ENCODE measurements at places on chromosomes 16 and 17. TPM values are rescaled to one million over a fixed set of nuclear protein-coding genes. Genes with fewer than 3 reads are reported as not detected.

- no peak for DNase-seq
Observed at GRCh38 chr17:65707780-65708179, 146.3 kb upstream of the AXIN2 start.

UBTF gene
- total RNA-seq: 60.6 TPM

GRCh38 chr16:1509307-1510221, 16.4 kb downstream of the TELO2 start:
- no peak for DNase-seq

DNA sequence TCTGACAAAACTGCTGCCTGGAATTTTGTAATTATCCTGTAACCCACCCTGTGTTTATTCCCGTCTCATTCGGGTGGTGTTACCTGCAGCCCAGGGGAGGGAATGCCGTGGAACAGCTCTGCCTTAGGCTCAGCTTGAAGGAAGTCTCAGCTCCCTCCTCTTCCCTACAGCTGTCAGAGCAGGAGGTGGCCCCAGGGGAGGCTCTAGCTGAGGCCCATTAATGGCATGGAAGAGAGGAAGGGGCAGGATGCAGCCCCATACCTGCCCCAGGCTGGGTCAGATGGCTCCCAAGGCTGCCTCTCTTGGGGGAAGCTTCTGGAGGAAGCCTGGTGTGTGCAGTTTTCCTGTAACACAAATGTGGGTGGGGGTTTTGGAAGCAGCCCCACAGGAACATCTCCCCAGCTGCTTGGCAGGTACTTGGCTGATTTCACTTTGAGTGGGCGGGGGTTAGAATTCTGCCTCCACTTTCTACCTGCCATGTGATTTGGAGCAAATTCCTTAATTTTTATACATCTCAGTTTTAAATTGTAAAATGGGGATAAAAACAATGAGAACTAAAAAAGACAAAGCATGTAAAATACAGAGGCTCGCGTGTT, 103.9 kb downstream of the MGAT5B start:
- no peak for DNase-seq

GAS2L2 gene
- total RNA-seq: 0.32 TPM

GRCh38 chr17:79201536-79202227, 127.1 kb downstream of the ENGASE start:
- DNase-seq: no peak

DNA sequence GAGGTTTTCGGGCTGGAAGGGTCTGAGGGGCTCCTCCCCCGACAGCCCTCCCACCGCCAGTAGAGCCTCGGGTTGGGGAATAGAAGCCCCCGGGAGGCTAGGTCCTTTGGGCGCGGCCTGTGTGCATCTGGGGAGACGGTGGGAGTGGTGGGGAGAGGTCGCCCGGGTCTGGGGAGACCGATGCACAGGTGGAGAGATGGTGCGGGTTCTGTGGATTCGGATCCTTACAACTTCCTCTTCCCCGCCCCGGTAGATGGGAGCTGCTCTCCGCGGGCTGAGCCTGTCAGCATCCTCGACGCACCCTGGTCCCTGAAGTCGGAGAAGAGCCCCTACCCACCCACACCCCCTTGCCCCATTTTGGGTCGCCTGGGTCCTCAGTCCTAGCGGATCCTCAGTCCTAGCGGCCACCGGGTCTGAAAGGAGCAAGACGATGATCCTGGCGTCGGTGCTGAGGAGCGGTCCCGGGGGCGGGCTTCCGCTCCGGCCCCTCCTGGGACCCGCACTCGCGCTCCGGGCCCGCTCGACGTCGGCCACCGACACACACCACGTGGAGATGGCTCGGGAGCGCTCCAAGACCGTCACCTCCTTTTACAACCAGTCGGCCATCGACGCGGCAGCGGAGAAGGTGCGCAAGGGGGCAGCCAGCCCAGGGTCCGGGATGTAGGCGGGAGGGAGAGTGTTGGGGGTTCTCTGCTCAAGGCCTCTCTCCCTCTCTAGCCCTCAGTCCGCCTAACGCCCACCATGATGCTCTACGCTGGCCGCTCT, 790 bp downstream of the BCKDK start:
- DNase-seq: no peak

CCL13 gene
- 2.0 TPM for total RNA-seq

C16orf95 gene
- not detected for total RNA-seq

DNA sequence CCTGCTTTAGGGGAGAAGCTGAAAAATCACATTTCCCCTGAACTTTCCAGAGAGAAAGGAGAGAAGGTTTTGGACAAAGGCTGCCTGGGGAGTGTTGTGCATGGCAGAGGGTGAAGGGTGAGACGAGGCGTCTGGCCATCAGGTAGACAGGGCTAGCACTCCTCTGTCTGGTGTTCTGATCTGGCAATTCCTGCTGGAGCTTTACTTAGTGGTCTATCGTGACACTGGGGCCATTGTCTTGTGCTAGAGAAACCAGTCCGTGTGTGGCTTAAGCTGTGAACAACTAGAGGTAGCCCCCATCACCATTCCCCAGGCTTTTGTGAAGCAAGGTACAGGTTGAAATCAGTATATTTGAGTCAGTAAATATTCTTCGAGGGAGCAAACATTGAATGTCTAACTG, 8.5 kb downstream of the RHBDL3 start:
- no peak for DNase-seq

GRCh38 chr17:1914661-1915083, 84.9 kb downstream of the RPA1 start:
- DNase-seq: no peak

DNA sequence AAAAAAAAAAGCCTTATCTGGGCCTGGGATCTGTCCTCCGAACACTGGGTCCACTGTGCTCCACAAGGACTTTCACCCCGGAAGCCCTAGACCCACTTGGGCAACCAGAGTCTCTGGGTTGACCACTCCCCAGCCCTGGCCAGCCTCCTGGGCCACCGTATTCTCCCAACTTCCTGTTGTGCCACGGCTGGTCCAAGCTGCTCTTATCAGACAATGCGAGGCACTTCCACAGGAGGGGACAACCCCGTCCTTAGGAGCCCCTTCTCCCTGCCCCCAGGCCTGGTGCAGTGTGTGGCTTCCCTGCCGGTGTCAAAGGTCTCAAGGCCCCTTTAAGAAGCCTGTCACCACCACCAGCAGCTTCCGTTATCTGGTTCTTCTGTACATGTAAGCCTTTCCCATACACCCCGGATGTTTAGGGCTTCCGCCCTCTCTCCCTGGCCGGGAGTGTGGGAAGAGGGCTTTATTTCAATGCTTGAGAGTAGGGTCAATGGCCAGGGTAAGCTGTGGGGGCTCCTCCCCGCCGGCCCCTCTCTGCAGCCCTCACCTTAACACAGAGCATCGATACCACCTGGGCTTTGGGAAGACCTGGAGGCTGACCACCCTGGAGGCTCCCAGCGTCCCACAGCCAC, 313.0 kb downstream of the SEC14L1 start:
- DNase-seq: no peak

- DNase-seq: no peak
Observed at GRCh38 chr17:50188531-50188920, 12.9 kb downstream of the COL1A1 start.

- DNase-seq: no peak
Observed at GRCh38 chr16:66979011-66979717, 9.2 kb upstream of the CES4A start.

- no peak for DNase-seq
Observed at GRCh38 chr17:80287038-80287437, 26.4 kb downstream of the RNF213 start.

PPP1R1B gene
- total RNA-seq: 67.5 TPM

GRCh38 chr17:64662774-64663367, 764 bp upstream of the SMURF2 start:
- DNase-seq: no peak

DNA sequence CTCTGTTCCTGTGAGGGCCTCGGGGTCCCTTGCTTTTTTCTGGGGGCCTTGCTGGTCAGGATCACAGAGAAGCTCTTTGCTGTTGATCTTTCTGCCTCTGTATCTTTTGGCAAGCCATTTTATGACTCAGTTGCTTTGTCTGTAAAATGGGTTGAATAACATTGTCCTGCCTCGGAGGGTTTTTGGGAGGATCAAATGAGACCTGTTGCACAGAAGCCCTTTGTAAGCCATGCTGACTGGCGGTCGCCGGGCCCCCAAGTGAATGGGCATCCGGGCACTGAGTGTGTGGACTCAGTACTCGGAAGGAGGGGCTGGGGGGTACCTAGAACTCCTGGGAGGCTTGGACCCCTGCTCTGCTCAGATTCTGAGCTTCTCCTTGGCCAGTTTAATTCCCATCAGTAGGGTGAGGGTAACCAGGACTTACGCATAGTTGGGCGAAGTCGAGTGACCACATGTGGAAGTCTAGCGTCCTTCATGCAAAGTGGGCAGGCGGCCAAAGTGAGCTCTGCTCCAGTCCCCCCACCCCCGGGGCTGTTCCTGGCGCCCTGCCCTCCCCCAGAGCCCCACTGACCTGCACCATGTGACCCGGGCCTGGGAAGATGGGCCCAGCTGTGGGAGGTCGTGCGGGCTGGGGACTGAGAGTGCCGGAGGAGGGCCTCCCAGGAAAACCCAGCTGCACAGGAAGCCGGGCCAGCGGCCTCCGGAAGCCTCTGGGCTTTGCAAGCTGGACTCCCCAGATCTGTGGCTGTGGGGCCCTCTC, 284.0 kb downstream of the SEC14L1 start:
- peak; percentile 79 for DNase-seq

SLC6A2 gene
- total RNA-seq: 0.15 TPM

GRCh38 chr16:53082509-53082908, 27.7 kb downstream of the CHD9 start:
- DNase-seq: no peak

YPEL2 gene
- 64.8 TPM for total RNA-seq

DNA sequence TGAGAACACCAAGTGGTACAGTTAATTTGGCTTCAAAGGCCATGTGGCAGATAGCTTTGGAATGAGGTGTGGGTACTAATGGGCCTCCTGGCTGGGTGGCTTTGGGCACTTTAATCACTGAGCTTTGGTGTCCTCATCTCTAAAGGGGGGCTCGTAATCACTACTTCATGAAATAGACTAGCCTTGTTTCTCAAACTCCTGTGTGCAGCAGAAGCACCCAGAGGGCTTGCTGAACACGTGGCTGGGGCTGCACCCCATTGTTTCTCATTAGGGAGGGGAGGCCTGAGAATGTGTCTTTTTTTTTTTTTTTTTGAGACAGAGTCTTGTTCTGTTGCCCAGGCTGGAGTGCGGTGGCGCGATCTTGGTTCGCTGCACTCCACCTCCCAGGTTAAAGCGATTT, 5.8 kb downstream of the EPN2 start:
- no peak for DNase-seq

KCNH6 gene
- not detected for total RNA-seq

DNA sequence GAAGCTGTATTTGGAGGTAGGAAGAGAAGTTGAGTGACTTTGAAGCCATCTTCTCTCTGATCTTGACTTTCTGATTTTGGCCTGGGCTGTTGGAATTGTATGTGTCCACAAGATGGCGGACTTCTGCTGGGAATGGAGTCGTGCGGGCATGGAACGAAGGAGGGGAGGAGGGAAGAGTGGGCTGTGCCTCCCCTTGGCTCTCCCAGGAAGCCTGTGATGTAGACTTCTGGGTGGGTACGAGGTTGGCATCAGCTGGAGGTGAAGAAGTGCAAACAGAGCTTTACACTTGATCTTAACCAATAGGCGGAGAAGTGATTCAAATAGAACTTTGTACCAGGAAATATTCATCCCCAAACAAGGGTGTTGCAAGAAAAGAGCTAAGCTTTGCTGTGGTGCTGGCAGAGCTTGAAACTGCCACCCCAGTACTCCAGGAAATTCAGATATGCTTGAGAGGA, 7.4 kb upstream of the TMEM220 start:
- DNase-seq: peak; percentile 65

GRCh38 chr17:66416207-66416940, 114.0 kb downstream of the PRKCA start:
- no peak for DNase-seq

DNA sequence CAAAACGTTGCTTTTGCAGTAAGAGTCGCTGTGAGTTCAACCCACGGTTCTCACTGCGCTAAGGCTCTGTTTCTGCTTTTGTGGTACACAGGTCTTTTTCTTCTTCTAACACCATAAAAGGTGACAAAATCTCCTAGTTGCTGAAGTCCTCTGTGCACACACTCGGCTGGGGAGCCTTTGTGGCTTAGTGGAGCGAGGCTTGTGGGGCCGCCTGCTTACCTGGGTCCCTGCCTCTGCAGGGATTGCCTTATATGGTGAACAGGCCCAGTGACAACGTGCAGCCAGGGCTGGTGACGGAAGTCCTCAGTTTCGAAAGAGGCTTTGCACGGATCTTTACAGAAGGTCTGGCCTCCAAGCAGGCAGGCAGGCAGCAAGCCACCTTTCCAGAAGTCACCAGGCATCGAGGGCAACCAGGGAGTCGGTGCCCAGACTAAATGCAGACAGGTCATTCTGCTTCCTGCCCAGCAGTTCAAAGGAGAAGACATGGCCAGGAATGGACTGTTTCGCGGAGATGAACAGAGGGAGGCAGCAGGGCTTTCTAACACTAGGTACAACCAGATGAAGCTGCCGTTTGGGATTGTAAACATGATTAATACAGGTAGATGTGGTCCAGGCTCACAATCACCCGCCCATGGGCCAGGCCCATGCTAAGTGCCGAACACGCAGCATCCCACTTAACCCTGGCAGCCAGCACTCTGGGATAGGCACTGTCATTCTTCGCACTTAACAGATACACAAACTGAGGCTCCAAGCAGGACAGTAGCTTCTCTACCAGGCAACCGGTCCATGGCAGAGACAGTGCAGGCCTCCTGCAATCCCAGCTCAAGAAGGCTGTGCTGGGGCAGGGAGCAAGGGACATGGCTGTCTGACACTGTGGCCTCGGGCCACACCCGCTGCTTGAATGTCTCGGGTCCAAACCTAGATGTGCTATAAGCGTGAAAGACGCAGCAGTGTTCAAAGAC, 10.7 kb upstream of the MEAK7 start:
- DNase-seq: no peak

DNA sequence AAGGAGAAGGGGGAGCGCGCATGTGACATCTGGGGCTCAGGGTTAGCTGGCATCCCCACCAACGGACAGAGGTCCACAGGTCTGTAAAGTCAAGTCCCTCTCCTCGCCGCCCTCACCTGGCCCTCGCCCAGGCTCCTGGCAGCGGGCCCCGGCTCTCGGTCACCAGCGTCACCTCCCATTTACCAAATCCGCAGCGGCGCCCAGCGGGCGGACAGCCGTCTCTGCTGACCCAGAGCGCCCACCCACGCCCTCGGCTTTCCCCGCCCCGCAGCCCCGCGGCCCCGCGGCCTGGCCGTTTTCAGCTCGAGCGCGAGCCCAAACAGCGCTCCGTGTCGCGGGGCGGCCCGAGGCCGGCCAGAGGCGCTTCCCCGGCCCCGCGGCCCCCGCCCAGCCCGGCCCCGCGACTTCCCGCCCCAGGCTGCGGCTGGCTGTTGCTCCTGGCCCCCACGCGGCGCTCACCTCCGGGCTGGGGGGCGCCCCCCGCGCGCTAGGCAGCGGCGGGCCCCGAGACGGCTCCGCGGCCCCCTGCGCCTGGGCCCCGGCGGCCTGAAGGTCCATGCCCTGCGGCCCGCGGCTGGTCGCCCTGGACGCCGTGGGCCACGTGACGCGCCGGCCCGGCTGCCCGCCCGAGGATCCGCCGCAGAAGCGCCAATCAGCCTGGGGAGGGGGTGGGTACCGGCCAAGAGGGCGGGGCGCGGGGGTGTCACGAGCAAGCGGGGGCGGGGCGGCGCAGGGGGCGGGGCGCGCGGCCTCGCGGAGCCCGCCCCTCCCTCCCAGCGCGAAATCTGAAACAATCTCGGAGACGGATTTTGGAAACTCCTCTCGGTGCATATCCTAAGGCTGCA, at the start of gene COPRS:
TSS of gene COPRS (minus strand) at position 603 of the 845 bp plus-strand sequence. CDS start at position 558, 45 bp downstream.
- DNase-seq: peak; percentile 85

- DNase-seq: no peak
Observed at GRCh38 chr16:324451-325334, 27.8 kb downstream of the AXIN1 start.
